ENCODE measurements at places on chromosomes 4 and X.

DNA sequence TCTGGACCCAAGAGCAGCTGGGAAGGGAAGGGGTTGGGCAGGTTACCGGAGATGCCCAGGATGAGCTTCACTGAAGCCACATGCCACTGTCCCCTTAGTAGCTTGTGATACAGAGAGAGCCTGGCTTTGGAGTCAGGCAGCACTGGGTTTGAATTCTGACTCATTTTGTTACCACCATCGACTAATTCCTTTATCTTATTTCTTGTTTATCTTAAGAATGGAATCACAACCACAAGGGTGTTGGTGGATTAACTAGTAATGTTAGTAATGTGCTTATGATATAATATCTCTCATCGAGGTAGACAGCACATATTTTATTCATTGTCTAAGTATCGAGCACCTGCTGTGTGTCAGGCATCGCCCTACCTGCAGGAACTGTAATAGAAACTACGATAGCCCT is 17.7 kb upstream of the STX18 start:
- H3K4me3 ChIP-seq = no peak overlapping the region
- no peaks in the 10 kb centered on the region for H3K27me3 ChIP-seq
- no peak overlapping the region for H3K27ac ChIP-seq
- DNase-seq = no peak

- peaks cover 6% of the 10 kb centered on the region for H3K36me3 ChIP-seq
- H3K27me3 ChIP-seq = no peaks in the 10 kb centered on the region
- peaks cover 21% of the 10 kb centered on the region for H3K4me1 ChIP-seq
- H3K4me3 ChIP-seq = no peak overlapping the region
- no peak for DNase-seq
- no peak overlapping the region for H3K27ac ChIP-seq
These were observed 22.8 kb downstream of the GPRIN3 start for GRCh38 chr4:89284828-89285227.

- H3K4me1 ChIP-seq = no peaks in the 10 kb centered on the region
- no peak for DNase-seq
- H3K36me3 ChIP-seq = no peaks in the 10 kb centered on the region
- no peak overlapping the region for H3K4me3 ChIP-seq
- no peak overlapping the region for H3K27ac ChIP-seq
These were observed 73.9 kb upstream of the MED14 start for GRCh38 chrX:40809210-40809609.

DNA sequence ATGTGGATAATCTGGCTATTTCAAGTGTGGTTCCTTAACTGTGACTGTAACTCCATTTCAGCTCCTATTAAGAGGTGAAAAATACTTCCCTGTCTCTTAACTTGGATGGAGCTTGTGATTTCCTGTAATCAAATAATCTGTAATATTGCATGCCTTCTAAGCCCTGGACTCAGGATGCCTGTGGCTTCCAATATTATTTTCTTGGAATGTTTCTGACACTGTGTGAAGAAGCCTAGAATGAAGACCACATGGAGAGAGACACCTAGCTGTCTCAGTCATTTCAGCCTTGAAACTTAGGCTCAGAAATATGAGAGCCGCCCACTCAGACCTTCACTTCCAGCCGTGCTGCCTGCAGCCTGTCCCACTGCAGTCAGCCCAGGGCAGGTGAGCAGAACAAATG is 544.3 kb downstream of the TRIML1 start:
- no peaks in the 10 kb centered on the region for H3K36me3 ChIP-seq
- H3K4me3 ChIP-seq = no peak overlapping the region
- DNase-seq = no peak
- H3K27ac ChIP-seq = no peak overlapping the region
- H3K4me1 ChIP-seq = no peaks in the 10 kb centered on the region

DNA sequence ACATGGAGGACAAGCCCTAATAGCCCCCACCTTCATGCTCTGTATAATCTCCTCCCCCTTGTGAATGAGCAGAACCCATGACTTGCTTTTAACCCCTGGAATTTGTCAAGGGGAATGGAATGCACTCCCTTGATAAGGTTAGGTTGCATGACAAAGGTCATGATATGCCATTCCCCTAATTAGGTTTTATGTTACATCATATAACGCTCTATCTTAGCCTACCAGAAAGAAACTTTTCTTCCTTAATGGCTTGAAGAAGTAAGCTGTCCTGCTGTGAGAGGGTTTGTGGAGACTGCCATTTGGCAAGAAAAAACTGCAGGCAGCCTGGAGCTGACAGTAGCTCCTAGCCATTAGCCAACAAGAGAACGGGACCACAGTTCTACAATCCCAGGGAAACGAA is 399.8 kb upstream of the MAD2L1 start:
- peak overlapping the region; percentile 76 for H3K27ac ChIP-seq
- no peak overlapping the region for H3K4me3 ChIP-seq
- H3K36me3 ChIP-seq = no peaks in the 10 kb centered on the region
- no peaks in the 10 kb centered on the region for H3K27me3 ChIP-seq
- peaks cover 5% of the 10 kb centered on the region for H3K4me1 ChIP-seq

GRCh38 chrX:108064001-108064400 is 19.1 kb downstream of the VSIG1 start:
- peaks cover 26% of the 10 kb centered on the region for H3K36me3 ChIP-seq
- no peak overlapping the region for H3K4me3 ChIP-seq
- peaks cover 7% of the 10 kb centered on the region for H3K27me3 ChIP-seq
- DNase-seq = no peak

DNA sequence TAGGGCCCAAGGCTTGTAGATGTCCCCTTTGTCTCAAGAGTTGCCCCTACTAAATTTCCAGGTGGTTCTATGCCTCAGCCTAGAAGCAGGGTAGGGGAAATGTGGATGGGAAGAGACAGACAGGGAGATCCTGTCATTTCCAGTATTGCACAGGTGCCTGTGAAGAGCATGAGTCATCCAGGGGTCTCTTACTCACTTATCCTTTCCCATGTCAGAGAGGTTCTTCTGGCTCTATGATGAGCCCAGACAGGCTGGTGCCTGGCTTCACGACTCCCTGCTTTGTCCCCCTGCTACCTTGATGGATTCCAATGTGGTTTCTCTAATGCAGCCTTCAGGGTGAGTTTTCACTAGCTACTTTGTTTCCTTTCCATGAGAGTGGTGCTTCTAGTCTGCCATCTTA is 35.2 kb upstream of the DDX60 start:
- DNase-seq = no peak
- no peaks in the 10 kb centered on the region for H3K36me3 ChIP-seq
- H3K27ac ChIP-seq = no peak overlapping the region
- no peaks in the 10 kb centered on the region for H3K4me1 ChIP-seq

- no peaks in the 10 kb centered on the region for H3K27me3 ChIP-seq
- no peak overlapping the region for H3K4me3 ChIP-seq
These were observed 124.3 kb downstream of the MAPK10 start for GRCh38 chr4:86235549-86235948.

DNA sequence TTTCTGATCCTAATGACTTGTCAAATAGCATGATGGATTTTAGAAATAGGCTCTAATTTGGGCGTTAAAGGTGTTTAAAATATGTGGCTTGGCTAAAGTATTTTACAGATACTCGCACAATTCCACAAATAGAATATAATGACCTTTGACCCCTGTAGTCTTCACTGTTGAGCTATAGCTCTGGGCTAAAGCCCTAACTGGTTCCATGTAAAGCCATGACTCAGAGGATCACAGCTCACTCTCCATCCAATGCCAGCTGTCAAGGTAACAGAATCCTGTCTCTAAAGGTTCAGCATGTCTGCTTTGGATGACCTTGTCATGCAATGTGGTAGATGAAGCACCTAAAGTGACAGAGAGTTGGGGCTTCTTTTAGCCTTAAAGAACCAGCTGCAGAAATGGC is 42.5 kb downstream of the TLR10 start:
- H3K27ac ChIP-seq = no peak overlapping the region
- no peak overlapping the region for H3K4me3 ChIP-seq
- H3K27me3 ChIP-seq = no peaks in the 10 kb centered on the region
- no peaks in the 10 kb centered on the region for H3K36me3 ChIP-seq
- no peaks in the 10 kb centered on the region for H3K4me1 ChIP-seq

- DNase-seq = no peak
- H3K27ac ChIP-seq = no peak overlapping the region
- H3K4me3 ChIP-seq = no peak overlapping the region
These were observed 58.4 kb upstream of the TACR3 start for GRCh38 chr4:103778221-103778620.

DNA sequence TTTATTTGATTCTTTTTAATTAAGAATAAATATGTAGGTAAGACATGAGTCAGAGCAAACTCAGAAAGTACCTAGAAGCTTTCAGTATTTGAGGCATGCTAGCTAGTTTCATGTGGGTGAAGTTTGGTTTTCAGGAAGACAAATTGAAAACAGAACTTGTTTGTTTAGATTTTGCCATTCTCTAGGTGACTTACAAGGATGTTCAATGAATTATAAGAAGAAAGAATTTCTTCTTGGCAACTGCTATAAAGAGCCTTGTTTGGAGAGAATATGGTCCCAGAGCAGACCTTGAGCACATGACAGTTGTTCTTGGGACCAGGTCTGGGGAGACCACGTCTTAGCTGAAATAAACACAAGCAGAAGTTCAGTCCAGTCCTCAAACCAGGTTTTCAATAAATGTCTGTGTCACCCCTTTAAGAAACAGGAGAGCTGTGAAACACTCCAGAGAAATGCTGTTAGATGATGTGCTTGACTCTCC is 38.0 kb upstream of the IL21 start:
- no peak overlapping the region for H3K27ac ChIP-seq
- no peak for DNase-seq
- H3K36me3 ChIP-seq = no peaks in the 10 kb centered on the region

DNA sequence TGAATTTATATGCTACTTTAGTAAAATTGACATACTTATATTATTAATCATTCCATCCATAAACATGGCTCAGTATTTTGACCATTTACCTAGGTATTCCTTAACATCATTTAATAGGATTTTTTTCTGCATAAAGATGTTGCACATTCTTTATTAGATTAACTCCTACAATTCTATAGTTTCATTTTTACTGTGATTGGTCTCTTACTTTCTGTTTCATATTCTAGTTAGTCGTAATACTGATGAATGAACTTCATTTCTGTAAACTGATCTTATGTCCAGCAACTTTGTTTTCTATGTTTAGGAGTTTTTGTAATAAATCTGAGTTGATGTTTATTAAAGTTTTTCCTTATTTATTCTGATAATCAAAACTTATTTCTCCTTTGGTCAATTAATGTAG is 278.2 kb upstream of the CXXC4 start:
- no peak overlapping the region for H3K27ac ChIP-seq
- no peaks in the 10 kb centered on the region for H3K27me3 ChIP-seq
- H3K4me3 ChIP-seq = no peak overlapping the region
- no peak for DNase-seq
- no peaks in the 10 kb centered on the region for H3K36me3 ChIP-seq
- H3K4me1 ChIP-seq = no peaks in the 10 kb centered on the region

- H3K27ac ChIP-seq = no peak overlapping the region
- no peaks in the 10 kb centered on the region for H3K36me3 ChIP-seq
- H3K4me1 ChIP-seq = peaks cover 15% of the 10 kb centered on the region
- DNase-seq = peak; percentile 25
These were observed 454 bp downstream of the LETM1 start for GRCh38 chr4:1855333-1856070.

DNA sequence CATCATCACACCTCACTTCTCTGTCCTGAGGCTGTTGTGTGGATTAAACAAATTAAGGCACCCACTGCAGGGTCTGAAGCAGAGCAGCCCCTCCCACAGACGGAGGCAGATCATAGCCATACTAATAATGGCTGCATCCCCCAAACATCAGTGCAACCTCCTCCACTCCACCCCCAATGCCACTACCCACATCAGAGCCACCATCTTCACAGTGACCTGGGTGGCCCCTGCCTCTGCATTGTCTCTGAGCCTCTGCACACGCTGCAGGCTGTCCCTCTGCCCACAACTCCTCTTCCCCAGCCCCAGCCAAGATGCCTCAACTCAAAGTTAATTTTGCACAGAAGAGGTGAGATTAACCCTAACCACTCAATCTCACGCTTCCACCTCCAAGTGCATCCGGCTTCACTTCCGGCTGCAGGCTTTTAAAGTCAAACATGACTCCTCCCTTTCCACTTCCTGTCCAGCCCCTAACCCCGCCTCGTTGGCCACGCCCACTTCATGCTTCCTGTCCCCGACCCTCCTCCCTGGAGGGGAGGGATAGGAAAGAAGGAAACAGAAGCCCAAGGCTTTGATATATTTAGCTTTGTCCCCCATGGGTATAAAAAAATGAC is 22.7 kb downstream of the JAKMIP1 start:
- H3K36me3 ChIP-seq = no peaks in the 10 kb centered on the region
- H3K27ac ChIP-seq = no peak overlapping the region
- peaks cover 3% of the 10 kb centered on the region for H3K27me3 ChIP-seq
- no peak overlapping the region for H3K4me3 ChIP-seq
- H3K4me1 ChIP-seq = no peaks in the 10 kb centered on the region

- no peaks in the 10 kb centered on the region for H3K36me3 ChIP-seq
- H3K27me3 ChIP-seq = no peaks in the 10 kb centered on the region
- H3K4me3 ChIP-seq = no peak overlapping the region
- no peak for DNase-seq
- H3K4me1 ChIP-seq = no peaks in the 10 kb centered on the region
These were observed 1476.9 kb downstream of the PCDH18 start for GRCh38 chr4:136055360-136055759.

DNA sequence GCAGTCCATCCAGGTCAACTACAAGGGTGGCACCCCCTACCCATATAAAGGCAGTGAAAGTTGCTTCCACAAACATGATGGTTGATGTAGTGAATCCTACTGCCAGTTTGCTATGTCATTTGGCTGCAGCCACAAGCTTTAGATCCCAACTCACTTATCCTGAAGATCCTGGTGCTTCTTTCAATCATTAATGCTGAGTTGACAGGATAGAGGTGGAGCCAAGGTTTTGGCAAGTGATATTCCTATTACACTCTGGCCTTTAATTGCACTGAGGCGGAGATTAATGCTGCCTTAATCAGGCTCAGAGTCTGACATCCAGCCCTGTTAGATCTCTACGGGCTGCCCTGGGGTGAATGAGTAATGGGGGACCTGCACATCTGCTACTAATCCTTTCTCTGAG is 542.4 kb upstream of the ARX start:
- H3K27ac ChIP-seq = no peak overlapping the region
- no peaks in the 10 kb centered on the region for H3K4me1 ChIP-seq
- DNase-seq = no peak
- H3K4me3 ChIP-seq = no peak overlapping the region
- no peaks in the 10 kb centered on the region for H3K36me3 ChIP-seq
- H3K27me3 ChIP-seq = peaks cover 3% of the 10 kb centered on the region

- no peak for DNase-seq
- no peaks in the 10 kb centered on the region for H3K4me1 ChIP-seq
- peaks cover 41% of the 10 kb centered on the region for H3K36me3 ChIP-seq
- no peak overlapping the region for H3K27ac ChIP-seq
- no peaks in the 10 kb centered on the region for H3K27me3 ChIP-seq
- no peak overlapping the region for H3K4me3 ChIP-seq
These were observed 116.2 kb downstream of the CBR4 start for GRCh38 chr4:168893807-168894206.

DNA sequence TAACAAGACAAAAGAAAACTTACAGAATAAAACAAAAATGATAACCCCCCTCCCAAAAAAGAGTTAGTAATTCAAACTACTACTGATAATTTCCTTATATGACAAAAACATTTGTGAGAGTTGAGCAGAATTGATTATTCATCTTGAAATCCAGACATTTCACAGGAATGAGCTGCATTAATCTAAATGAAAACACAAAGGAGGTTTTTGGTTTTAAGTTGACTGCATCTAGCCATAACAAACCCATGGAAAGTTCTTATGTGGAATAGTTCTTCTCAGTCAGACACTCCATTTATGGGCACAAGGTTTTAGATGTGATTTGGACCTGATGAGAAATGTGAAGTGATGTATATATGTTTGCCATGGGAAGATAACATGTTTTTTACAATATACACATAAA is 95.4 kb downstream of the VCX2 start:
- no peak overlapping the region for H3K4me3 ChIP-seq
- no peaks in the 10 kb centered on the region for H3K4me1 ChIP-seq
- no peak for DNase-seq
- H3K27ac ChIP-seq = no peak overlapping the region

- no peaks in the 10 kb centered on the region for H3K4me1 ChIP-seq
- no peak overlapping the region for H3K4me3 ChIP-seq
- no peak for DNase-seq
- no peak overlapping the region for H3K27ac ChIP-seq
These were observed 136.2 kb upstream of the RPL34 start for GRCh38 chr4:108484187-108484586.

All from progenitor cell of endocrine pancreas (in vitro differentiated cells).